ENCODE measurements at places on chromosomes 4 and X. TPM values are rescaled to one million over a fixed set of nuclear protein-coding genes. Genes with fewer than 3 reads are reported as not detected.

FAM184B gene
- polyA plus RNA-seq: 7.7 TPM

GAGE2A gene
- polyA plus RNA-seq: not detected

GRCh38 chrX:39336671-39337311 is 535.5 kb downstream of the MID1IP1 start:
- DNase-seq: peak; percentile 71

GC gene
- not detected for polyA plus RNA-seq

DNA sequence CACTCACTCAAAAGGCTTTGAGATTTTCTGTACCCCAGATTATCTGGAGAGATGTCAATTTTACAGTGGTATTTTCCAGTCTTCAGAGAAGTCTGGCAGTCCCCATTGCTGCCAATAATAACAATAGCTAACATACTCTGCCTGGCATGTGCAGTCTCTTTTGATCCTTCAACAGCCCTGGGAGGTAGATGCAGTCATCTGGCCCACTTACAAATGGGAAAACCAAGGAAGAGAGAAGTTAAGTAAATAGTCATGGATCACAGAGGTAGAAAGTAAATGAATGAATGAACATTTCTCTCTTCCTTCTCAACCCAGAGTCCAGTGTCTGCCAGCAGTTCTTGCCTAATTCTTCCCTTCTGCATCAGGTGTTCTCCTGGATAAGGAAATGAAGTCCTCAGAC is 113.0 kb upstream of the EDNRA start:
- DNase-seq: no peak

KLB gene
- 0.09 TPM for polyA plus RNA-seq

All from forelimb muscle (tissue), 1 donor.